LoVo (cell line): ENCODE measurements at places on chromosomes 3 and 15.

DNA sequence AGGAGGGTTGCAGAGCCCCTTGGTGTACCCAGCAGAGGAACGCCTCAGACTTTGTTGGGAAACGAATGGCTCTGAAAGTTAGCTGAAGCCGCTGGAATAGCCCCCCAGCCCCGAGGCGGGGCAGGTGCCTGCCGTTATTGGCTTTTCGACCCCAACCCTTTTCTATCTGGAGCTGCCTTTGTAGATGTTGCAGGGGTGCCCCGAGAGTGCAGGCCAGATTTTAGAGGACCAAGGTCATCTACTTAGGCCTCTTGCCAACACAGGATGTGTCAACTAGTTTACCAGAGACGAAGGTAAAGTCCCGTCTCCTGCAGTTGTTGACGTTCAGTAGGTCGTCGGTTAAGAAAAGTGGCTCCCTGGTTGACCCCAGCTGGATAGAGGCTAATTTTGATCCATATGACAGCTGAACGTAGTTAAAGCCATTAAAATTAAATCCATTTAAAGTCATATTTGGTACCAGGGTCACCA, 579 bp upstream of the UBE3A start:
- peak; percentile 29 for DNase-seq

DNA sequence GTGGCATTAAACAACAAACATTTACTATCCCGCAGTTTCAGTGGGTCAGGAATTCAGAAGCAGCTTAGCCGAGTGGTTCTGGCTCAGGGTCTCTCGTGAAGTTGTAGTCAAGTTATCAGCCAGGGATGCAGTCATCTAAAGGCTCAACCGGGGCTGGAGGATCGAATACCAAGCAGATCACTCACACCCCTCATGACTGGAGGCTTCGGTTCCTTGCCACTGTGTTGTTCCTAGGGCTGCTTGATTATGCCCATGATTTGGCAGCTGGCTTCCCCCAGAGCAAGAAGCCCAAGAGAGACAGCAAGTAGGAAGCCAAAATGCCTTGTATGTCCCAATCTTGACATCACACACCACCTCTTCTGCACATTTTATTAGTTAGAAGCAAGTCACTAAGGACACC, 33.9 kb upstream of the CDCP1 start:
- no peak for DNase-seq

- DNase-seq, result no peak
These were observed 30.3 kb upstream of the CPOX start for GRCh38 chr3:98623572-98624280.

GRCh38 chr15:90286678-90287077, 21.2 kb downstream of the NGRN start:
- no peak for DNase-seq

DNA sequence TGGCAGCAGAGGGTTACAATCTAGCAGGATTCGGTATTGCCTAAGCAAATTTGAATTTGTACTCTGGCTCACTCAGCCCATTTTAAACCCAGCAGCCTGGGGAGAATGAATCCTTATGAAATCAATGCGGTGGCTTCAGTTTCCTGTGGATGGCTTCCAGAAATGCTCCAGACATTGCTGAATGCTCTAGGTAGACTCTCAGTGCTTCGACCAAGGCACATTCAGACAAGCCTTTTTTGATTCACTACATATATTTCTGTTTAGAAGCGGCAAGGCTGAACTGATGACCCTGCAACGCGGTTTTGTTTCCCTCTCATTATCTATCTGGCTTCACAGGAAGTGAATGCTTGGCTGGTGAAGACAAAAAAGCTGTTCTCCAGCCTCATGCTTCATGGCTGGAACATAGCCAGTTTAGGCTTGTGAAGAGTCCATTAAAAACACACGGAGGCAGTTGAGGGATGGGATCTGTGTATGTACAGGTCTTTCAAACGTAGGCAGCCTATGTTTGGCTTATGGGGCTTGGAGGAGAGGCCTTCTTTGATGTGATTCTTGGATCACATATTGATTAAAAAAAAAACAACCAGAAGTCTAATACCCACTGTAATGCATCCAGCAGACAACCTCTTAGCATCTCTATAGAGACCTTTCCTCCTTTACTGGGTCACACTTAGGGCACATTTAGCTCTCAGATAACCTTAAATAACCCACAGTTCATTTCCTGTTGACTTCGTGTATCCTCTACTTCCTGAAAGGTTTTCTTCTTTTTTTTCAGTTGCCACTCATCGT, 400.2 kb upstream of the TBL1XR1 start:
- DNase-seq, result no peak

GRCh38 chr3:113912552-113913236, 35.1 kb upstream of the ZDHHC23 start:
- peak; percentile 84 for DNase-seq

- DNase-seq, result no peak
These were observed 3.7 kb downstream of the PAK6 start for GRCh38 chr15:40242601-40243000.

DNA sequence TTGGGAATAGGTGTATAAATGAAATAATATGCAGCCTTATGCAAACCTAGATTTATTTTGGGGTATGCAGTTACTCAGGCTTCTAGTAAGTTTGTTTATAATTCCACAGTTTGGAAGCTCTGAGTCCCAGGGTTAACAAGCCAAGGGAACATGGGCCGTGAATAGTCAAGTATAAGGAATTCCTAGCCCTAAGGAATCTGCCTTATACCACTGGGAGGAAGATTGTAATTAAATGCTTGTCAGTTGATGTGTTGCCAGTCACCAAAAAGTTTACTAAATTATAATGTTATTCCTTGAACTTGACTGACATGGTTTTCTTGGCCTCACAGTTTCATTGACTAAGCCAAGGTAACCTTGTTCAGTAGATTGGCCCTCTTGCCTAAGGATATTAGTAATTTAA, 72.4 kb upstream of the SGO1 start:
- no peak for DNase-seq

DNA sequence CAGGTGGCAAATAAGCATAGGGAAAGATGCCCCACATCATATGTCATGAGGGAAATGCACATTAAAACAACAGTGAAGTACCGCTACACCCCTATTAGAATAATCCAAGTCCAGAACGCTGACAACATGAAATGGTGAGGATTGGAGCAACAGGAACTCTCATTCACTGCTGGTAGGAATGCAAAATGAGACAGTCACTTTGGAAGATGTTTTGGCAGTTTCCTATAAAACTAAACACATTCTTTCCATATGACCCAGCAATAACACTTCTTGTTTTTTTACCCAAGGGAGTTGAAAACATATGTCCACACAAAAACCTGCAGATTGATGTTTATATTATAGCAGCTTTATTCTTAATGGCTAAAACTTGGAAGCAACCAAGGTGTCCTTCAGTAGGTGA, 116.4 kb upstream of the TOPAZ1 start:
- DNase-seq, result no peak

DNA sequence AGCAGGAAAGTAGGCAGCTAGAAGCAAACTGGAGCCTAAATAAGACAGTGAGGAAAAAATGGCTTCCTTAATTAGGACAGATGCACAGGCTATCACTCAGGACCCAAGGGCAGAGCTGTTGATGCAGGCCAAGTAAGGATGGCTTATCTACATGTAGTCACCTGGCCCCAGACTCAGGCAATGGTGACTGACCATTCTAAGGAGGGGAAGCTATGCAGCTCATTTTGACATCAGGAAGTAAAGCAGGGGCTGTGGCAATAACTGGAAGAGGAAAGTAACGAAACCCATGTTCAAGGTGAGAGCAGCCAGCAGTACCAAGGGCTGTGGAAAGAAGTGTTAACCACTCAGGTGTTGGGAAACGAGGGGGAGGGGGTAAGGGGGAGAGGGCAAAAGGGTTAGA, 16.2 kb downstream of the ACAD11 start:
- no peak for DNase-seq

DNA sequence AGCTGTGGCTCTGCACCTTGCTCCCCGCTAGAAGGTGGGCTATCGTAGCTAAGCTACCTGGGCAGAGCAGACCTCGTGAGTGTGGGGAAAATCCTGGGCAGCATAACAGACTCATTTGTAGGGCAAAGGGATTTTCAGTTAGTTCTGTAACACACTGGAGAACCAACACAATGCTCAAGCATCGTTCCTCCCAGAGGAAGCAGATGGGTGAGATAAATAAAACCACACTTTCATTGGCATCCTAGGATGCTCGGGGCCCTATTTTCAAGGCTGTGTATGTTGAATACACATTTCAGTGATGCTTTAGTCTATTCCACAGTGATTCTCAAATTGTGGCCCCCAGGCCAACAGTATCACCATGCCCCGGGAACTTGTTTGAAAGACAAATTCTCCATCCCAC, 20.0 kb downstream of the LIPC start:
- no peak for DNase-seq

DNA sequence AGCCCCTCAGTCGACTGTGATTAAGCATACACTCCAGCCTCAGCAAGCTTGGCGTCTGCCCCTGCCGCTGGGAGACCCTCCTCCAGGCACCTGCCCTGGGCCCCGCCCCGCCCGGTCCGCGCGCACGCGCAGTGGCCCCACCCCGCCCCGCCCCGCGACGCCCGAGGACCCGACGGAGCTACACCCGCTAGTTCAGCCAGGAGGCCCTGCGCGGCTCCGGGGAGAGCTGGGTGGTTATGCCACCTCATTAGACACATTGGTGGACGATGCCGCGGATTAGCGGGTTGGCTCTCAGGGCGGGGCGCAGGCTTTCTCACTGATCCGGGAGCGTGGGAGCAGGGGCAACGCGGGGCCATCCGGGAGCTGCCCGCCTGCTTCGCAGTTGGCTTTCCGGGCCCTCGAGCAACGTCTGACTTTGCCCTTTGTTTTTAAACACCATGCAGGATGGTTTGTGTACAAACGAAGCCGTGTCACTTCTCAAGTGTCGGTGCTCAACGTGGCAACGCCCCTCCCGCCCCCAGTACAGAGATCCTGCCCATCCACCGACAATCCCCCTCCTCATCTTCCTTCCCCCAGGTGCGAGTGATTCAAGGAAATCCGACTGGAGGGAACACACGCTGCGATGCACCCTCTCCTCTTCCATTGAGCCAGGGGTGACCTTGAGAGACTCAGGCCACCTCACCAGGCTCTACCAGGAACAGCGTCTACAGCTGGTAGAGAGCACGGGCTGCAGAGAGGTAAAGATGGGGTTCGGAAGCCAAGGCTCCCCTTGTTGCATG, 109.3 kb downstream of the SHQ1 start:
- peak; percentile 33 for DNase-seq

DNA sequence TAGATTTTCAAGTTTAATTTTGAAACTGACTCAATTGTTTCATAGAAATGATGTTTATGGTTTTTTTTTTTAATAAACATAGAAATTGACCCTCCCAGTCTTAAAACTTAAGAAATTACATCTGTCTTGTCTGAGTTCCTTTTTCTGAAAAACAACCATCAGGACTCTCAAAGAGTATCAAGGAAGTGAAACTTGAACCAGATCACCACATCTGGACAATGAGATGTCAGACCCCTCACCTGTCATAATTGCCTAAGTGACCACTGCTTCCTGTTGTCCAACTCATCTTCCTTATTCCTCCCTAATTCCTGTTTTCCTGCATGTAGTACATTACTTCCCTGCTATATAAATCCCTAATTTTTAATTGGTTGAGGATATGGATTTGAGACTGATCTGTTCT, 441.5 kb upstream of the ARHGEF26 start:
- DNase-seq, result no peak

- no peak for DNase-seq
These were observed 5.7 kb downstream of the SMAD3 start for GRCh38 chr15:67070892-67071664.

DNA sequence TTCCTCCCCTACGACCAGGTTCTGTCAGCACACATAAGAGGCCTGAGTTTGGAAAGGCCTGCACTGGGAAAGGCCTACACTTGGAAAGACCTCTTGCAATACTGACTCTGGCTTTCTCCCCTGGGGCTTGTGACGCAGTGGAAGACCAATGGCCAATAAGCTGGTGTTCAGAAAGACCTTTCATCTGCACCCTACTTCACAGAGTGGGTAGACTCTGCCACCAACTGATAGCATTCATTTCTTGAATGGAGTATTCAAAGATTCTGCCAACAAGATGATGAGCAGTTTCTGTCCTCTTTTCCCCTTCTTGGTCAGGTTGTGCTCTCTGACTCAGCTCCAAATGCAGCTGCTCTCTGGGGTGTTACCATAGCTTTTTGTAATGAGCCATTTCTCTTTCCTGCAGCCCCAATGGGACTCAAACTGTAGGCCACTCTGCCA, 48.8 kb downstream of the TIPARP start:
- no peak for DNase-seq

DNA sequence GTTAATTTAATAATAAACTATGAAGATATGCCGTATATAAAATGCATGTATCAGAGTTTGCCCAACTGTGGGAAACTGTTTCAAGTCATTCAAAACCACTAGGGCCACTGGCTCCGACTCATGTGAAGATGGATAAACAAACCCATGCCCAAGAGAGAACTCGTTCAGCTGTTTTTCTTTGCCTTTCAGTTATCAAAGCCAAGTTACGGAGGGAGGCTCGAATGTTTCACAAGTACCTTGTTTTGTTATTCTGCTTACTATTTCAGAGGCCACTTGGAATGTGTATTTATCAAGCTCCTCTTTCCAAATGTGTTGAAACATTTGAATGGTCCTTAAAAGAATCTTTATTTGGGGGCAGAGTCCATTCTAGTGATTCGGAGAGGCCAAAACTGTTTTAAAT, 82.1 kb downstream of the DUT start:
- DNase-seq, result no peak

GRCh38 chr3:186493525-186494255, 50.5 kb downstream of the CRYGS start:
- no peak for DNase-seq

- DNase-seq, result no peak
These were observed 177.2 kb upstream of the THBS1 start for GRCh38 chr15:39403640-39404117.

GRCh38 chr3:39404943-39405686, 1.4 kb upstream of the RPSA start:
- DNase-seq, result no peak

- DNase-seq, result no peak
These were observed 10.3 kb upstream of the CD47 start for GRCh38 chr3:108100906-108101660.

DNA sequence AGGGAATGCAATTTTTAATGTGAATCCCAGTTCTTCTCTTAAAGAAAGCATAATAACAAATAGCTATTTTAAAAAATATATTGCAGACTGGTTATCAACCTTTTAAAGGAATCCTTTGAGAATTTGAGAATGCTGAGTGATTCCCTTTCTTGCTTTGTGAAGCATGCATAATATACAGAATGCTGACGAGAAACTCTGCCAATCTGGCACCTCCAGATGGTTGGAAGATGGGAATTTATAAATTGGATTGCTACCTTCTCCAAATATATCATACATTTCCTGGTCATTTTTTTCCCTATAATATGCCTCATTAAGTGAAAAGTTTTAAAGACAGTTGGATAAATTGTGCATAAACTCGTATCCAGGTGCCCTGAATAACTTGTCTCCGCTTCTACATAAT, 333.9 kb upstream of the ARPP21 start:
- DNase-seq, result no peak

GRCh38 chr15:69386284-69386683, 27.9 kb upstream of the KIF23 start:
- no peak for DNase-seq

DNA sequence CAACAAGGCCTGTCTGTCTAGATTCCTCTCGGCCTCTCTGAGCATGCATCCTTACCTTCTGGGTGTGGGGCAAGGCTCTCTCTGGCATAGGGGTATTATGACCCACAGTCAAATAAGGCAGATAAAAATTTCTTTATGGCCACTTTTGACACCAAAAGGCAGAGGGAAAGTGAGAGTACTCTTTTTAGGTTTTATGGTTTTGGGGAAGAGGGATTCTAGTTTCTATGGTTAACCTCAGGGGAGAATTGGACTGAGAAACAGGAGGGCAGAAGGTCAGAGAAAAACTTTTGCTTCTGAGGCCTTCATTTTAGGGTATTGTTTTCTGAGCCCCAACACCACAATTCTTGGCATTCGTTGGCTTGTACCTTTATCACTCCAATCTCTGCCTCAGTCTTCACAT, 70.0 kb upstream of the CCDC54 start:
- no peak for DNase-seq
